H9 (cell line): ENCODE measurements at places on chromosomes 1 and 21. TPM values are rescaled to one million over a fixed set of nuclear protein-coding genes. Genes with fewer than 3 reads are reported as not detected.
A peak's percentile ranks its signal among the peaks of the same experiment; 100 is the strongest.

ADCY10 gene
- total RNA-seq = 0.20 TPM in 1 of 2 replicates, not detected in the other

OR2AK2 gene
- total RNA-seq = not detected in 2 replicates

- peak; percentile 45 for DNase-seq
Measured at GRCh38 chr1:81547261-81547911, 253.3 kb upstream of the ADGRL2 start.

DNA sequence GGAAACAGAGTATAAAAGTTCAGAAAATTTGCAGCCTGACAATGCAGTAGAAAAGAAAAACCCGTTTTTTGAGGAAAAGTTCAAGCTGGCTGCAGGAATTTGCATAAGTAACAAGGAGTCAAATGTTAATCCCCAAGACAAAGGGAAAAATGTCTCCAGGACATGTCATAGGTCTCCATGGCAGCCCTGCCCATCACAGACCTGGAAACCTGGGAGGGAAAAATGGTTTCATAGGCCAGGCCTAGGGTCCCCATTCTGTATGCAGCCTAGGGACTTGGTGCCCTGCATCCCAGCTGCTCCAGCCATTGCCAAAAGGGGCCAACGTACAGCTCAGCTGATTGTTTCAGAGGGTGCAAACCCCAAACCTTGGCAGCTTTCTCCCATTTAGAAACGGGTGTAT, 3.6 kb upstream of the KCNT2 start:
- peak; percentile 61 for DNase-seq

GRCh38 chr1:50531601-50532000, 108.4 kb upstream of the DMRTA2 start:
- DNase-seq = no peak
